ENCODE measurements at places on chromosomes 1 and 21. TPM values are rescaled to one million over a fixed set of nuclear protein-coding genes. Genes with fewer than 3 reads are reported as not detected.
A peak's percentile ranks its signal among the peaks of the same experiment; 100 is the strongest.

GRCh38 chr1:18239671-18240070 lies 132.1 kb downstream of the IGSF21 start:
- DNase-seq, result no peak

GRCh38 chr1:37171691-37172090 lies 137.4 kb upstream of the GRIK3 start:
- no peak for DNase-seq

GRCh38 chr1:210340841-210341240 lies 12.1 kb downstream of the HHAT start:
- no peak for DNase-seq

DNA sequence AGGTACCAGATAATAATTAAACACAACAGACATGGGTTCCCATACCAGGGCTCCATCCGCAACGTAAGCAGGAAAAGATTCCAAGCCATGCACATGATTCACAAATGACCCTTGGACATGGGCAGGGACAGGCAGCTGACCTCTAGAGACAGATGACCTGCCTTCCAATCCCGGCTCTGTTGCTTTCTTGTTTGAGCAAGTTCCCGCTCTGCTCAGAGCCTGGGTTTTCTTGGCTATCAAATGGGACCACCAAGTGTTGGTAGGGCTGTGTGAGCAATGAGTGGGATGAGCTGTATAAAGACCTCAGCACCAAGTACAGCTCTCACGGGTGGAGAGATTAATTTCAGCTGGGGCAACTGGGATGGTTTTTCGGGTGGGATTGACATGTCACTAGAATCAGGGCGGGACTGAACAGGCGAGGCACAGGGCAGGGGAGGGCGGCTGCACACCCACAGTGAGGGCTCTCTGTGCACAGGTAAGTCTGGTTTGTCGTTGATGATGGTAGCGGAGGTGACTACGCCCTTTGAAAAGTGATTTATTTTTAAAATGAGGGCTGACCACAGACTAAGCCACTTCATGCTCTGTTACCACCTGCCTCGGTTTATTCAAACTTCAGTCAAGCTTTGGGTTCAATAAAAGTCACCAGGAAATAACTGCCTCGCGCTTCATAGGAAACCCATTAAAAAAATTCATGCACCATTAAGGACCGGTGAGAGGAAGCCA lies 57.5 kb upstream of the IFFO2 start:
- DNase-seq, result no peak

GRCh38 chr21:45510466-45510955 lies 31.7 kb downstream of the SLC19A1 start:
- no peak for DNase-seq

Gene LRRN2
- 1.9 TPM for polyA plus RNA-seq

DNA sequence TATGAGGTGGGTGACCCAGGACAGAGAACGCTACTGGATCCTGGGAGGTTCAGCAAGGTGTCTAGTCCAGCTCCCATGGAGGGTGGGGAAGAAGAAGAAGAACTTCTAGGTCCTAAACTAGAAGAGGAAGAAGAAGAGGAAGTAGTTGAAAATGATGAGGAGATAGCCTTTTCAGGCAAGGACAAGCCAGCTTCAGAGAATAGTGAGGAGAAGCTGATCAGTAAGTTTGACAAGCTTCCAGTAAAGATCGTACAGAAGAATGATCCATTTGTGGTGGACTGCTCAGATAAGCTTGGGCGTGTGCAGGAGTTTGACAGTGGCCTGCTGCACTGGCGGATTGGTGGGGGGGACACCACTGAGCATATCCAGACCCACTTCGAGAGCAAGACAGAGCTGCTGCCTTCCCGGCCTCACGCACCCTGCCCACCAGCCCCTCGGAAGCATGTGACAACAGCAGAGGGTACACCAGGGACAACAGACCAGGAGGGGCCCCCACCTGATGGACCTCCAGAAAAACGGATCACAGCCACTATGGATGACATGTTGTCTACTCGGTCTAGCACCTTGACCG lies 8.6 kb upstream of the PIGV start:
- no peak for DNase-seq

GRCh38 chr1:115469703-115470476 lies 131.8 kb upstream of the NGF start:
- peak; percentile 42 for DNase-seq

GRCh38 chr1:59750328-59751003 lies 64.3 kb upstream of the HOOK1 start:
- no peak for DNase-seq

DNA sequence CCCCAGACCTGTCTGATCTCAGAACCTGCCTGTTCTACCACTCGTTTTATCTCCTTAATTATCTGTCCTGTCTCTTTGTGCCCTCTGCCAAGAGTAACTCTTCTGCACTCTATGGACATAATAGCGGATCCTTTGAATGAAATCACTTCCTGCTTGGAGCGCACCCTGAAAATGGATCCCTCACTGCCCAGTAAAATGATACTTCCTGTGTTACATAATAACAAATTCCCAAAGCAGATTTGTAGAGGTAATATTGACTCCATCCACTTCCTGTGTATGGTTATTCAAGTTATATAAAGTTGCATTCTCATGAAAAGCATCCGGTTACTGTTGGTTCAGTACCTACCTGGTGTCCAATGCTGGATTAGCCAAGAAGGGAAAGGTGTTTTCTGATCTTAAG lies 246.0 kb downstream of the TRABD2B start:
- DNase-seq, result no peak

DNA sequence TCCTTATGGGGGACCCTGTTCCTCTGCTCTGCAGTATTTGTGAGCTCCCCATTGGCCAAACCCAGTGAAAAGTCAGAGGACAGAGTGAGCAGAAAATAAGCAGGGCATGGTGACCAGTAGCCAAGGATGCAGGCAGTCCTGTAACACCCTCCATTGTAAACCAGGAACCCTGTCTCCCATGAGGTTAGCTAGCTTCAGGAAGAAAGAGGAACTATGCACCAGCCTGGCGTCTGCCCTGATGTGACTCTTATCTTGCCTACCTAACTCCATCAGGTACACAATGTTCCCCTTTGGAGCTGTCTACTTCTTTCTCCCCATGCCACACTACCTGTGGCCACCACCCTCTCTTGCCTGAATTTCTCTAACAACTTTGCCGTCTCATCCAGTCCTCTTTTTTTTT lies 119.2 kb downstream of the LRIG2 start:
- DNase-seq, result no peak

GRCh38 chr1:51415963-51416362 lies 85.6 kb upstream of the TTC39A start:
- no peak for DNase-seq

GRCh38 chr1:226125831-226126230 lies 60.7 kb downstream of the ACBD3 start:
- DNase-seq, result no peak

Gene CERS2
- 79.2 TPM for polyA plus RNA-seq

DNA sequence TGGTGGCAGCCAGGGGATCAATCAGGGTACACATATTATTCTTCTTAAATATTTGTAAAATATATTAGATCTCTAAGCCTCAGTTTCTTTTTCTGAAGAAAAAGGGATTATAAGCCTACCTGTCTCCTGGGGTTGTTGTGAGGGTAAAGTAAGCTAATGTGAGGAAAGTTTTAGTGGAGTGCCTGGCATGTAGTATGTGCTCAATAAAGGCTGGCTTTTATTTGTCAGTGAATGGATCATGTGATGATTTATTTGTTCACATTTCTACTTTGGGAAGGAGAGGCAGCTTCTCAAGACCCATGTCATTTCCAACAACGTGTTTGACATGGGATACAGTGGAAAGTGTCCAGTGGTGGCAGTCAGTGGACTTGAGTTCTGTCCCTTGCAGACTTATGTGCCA lies 12.4 kb upstream of the RBM15 start:
- no peak for DNase-seq

- DNase-seq, result peak; percentile 79
Observed at GRCh38 chr1:111515291-111516004, 12.0 kb upstream of the ADORA3 start.

DNA sequence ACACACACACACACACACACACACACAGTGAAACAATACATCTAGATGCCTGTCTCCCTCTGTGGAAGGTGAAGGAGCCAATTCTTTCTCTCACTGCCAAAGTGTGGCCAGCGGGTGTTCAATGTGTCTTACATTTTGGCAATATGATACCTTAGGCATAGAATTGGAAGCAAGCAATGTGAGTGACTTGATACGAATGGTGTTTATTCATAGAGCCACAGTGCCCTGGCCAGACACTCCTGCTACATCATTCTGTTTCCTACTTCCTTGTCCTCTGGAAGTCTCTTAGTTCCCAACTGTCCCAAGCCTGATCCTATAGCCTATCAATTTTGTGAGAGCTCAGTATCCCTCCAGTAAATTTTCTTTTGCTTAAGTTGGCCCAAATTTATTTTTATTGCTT lies 170.0 kb upstream of the L1TD1 start:
- DNase-seq, result no peak

DNA sequence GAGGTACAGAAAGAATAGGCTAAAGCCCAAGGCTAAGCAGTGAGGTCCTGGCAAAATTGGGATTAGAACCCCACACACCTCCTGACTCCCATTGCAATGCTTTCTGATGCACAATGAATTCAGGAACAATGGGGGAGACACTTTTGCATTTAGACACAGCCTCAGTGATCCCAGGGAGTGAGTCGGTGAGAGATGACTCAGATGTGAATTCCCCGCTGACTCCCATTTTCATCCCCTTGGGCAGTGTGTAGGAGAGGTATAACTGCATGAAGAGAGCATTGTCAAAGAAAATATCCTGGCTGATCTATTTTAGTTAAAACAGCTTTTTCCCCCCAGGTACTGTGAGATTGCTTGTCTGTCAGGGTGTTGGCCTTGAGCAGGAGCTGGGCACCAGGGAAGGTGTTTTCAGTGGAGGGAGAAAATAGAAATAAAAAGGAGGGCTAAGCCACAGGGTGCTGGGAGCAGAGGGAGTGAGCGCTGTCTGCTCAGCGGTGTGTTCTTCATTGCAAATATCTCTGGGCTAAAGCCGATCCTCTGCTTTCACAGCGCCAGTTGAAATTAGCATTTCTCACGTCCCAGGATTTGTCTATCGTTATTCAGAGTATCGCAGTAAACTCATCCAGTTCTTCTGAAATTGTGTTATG lies 247.7 kb upstream of the PTBP2 start:
- no peak for DNase-seq

GRCh38 chr1:64986903-64987871 lies 20.8 kb upstream of the JAK1 start:
- DNase-seq, result no peak

Gene FALEC
- not detected for polyA plus RNA-seq

Gene DAB1
- 2.7 TPM for polyA plus RNA-seq

GRCh38 chr21:25640943-25641292 lies 1.9 kb downstream of the JAM2 start:
- DNase-seq, result no peak

DNA sequence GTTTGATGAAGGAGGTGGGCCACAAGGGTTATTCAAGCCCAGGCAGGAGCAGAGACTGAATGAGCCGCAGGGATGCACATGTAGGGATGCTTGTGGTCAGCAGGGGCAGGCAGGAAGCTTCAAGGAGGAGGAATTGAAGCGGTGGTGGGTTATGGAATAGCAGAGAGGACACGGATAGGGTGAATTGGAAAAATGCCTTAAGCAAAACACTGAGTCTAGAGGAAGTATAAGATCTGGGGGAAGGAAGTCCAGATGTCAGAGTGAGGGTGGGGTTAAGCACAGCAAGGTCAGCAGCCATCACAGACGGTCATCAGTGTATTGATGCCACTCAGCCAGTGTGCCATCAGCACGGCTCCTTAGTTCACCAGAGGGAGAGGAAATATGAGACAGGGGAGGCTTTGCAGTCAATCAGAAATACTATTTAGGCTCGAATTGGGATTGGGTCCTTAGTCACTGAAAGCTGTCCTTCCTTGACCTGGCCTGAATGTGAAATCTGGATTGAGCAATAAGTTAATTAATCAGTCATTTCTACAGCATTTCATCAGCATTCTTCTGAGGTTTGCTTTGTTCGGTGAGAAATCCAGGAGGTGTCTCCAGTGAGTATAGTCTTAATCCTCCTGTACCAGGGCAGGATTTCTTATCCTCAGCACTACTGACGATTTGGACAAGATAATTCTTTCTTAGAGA lies 6.0 kb upstream of the LCE1F start:
- DNase-seq, result no peak

GRCh38 chr21:35527358-35527757 lies 478.3 kb upstream of the RUNX1 start:
- no peak for DNase-seq

GRCh38 chr1:204924013-204924759 lies 53.5 kb downstream of the NFASC start:
- no peak for DNase-seq

DNA sequence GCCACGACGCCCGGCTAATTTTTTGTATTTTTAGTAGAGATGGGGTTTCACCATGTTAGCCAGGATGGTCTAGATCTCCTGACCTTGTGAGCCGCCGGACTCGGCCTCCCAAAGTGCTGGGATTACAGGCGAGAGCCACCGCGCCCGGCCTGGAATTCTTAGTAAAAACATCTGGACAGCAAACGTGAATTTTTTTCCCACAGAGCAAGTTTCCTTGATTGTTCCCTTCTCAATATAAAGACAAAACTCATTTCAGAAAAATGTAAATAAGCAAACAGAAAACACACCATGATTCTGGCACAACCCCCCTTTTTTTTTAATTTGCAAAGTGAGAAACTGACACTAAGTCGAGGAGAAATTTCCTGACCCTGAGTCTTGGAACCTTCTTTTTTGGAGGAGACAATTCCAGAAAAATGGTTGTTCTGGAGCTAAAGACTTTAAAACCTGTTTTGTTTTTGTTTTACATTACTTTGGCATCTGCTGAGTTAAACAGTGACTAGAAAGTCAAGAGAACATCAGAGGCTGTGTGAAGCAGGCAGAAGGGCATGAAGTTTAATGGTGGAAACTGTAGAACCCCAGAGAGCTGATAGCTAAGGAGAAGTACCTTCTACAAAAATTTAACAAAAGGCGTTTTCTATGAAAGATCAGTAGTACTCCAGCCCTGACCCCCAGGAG lies 10.3 kb upstream of the HMGCS2 start:
- no peak for DNase-seq

DNA sequence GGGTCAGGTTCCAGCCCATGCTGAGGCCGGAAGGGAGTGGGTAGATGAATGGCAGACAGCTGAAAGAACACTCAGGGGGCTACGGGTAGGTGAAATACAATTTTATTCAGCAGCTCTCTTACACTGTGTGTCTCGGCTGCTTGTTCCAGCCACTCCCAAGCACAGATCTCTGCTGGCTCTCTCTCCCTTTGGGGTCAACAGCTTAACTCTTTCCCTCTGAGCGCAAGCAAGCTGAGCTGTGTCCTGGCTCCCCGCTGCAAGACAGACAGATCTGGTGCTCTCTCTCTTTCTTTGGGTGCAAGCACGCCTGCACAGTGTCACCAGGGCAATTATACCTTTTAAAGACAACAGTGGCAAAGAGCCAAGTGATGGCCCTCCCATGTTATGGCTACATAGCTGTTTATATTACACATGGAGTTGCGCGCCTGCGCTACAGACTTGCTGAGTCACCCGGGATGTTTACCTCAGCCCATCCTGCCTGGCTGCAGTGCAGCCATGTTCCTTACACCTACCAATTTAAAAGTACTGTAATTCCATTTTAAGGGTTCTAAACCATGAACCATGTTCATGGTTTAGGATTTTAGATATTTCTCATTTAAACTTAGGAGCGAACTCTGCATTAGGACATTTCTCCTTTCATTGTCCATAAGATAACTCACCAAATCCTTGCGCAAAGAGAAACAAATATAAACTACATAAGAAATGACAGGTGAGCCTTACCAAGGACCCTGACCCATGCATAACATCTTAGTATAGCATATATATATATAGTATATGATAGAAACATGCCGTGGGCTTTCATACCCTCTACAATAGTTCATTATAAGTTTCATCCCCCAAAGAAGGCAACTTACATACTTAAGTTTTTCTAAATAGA lies 396.5 kb downstream of the SMYD3 start:
- no peak for DNase-seq

GRCh38 chr1:10794724-10795275 lies 1.6 kb downstream of the CASZ1 start:
- peak; percentile 39 for DNase-seq

Gene WNT4
- not detected for polyA plus RNA-seq

Gene NAXE
- polyA plus RNA-seq, result 103 TPM

Gene SLAMF8
- polyA plus RNA-seq, result 1.4 TPM
